ENCODE measurements at places on chromosomes 1 and 21.

- no peak for DNase-seq
These were observed 172.8 kb upstream of the IRF2BP2 start for GRCh38 chr1:234782791-234783190.

DNA sequence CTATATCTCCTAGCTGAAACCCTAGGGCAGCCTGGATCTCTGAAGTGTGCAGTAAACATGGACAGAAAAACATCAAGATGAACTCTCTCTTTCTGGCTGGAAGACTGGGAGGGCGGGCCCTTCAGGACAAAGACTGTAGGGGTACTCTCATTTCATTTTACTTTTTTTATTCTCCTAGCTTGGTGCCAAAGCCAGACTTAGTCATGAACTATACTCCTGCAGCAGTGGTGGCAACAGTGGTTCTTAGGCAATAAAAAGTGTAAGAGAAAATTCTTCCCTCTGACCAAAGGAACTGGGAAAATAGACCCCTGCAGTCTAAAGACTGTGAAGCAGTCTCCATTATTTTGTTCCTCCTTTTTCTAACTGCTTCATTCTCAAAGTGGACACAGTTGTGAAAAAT lies 213.8 kb upstream of the JUN start:
- DNase-seq: no peak

DNA sequence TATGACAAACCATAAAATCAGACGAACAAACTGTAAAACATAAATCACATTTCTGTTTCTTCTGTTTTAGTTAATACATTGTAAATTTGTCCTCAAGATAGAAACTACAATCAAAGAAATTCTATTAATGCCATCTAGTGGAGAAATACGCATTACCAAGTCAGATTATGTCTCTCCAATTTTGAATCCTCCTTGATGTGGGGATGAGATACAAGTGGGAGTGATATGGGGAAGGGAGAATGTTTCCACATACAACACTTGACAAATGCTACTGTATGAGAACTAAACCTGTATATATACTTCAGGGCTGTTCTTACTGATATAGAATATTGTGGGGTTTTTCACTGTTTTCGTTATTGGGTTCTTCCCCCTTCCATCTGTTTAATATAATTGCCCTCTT lies 2.6 kb downstream of the HFM1 start:
- DNase-seq: peak; percentile 11

- DNase-seq: no peak
These were observed 102.8 kb downstream of the CASZ1 start for GRCh38 chr1:10693497-10694273.

- no peak for DNase-seq
These were observed 85.2 kb downstream of the GPR88 start for GRCh38 chr1:100622966-100623762.

DNA sequence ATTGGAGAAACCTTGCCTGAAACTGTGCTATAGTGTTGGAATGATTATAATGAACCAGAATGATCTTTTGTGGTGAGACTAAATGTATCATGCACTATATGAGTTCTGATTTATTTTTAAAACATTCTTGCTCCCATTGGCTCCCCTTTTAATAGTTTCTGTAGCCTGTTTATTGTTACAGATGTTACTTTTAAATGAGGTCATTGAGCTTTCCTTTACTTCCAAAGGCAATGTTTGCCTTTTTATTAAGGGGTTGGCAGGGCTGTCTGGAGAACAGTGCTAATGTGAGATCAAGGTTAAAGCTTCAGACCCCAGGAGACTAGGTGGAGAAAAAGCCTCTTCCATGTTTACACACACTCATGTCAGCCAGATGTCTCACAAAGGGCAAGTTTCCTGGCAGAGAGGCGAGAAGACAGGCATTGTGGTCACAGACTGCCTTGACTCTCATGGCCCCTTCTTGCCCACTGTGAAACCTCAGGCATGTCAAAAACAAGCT lies 120.6 kb upstream of the RAVER2 start:
- DNase-seq: no peak

GRCh38 chr1:25128121-25128621 lies 104.1 kb downstream of the SYF2 start:
- DNase-seq: no peak

GRCh38 chr1:87450615-87451209 lies 122.0 kb downstream of the LMO4 start:
- no peak for DNase-seq

GRCh38 chr1:233543338-233544255 lies 70.3 kb upstream of the KCNK1 start:
- no peak for DNase-seq

DNA sequence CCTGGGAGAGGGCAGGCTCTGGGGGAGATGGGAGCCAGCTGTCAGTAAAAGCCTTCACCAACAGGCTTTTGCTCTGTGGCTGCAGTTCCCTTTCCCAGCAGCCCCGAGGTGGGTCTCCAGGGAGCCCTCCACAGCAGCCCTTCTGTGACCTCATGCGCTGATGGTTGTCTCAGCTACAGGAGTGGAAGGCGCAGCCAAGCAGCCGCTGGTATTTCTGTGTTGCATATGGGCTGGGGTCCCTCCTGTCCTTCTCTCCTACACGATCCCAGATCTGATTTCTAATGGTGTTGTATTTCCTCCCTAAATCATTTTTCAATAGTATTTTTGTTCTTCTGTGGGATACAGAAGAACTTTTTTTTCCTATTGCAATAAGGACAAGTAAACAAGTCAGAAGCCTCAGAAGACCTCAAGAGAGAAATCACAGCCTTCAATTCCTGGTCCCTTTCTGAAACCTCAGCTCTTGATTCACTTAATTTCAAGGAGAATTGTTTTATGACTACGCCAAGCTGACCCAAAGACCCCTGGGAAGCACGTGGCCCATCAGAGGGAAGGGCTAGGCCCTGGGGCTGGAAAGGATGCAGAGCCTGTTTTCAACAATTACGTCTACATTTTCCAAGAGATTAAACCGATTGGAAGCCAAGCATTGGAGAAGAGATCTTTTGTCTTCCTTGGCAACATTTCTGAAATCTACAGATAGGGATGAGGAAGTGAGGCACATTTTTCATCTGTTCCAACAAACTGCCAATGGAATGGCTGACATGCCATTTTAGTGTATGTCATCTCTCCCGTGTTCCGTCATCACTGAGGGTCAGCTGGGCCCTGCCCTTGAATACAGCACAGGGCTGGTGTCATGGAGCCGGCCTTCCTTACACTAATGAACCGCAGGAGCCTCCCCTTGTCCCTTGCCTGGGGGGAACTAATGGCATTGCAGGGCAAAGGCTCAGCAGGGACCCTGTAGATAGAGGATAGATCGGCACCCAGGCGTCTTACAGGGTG lies 42.0 kb upstream of the SCCPDH start:
- DNase-seq: no peak

GRCh38 chr1:54904476-54905048 lies 17.6 kb upstream of the DHCR24 start:
- no peak for DNase-seq

- no peak for DNase-seq
These were observed 103.3 kb downstream of the CYYR1 start for GRCh38 chr21:26469789-26470188.

- DNase-seq: peak; percentile 21
These were observed 17.2 kb downstream of the CC2D1B start for GRCh38 chr1:52348704-52349300.

DNA sequence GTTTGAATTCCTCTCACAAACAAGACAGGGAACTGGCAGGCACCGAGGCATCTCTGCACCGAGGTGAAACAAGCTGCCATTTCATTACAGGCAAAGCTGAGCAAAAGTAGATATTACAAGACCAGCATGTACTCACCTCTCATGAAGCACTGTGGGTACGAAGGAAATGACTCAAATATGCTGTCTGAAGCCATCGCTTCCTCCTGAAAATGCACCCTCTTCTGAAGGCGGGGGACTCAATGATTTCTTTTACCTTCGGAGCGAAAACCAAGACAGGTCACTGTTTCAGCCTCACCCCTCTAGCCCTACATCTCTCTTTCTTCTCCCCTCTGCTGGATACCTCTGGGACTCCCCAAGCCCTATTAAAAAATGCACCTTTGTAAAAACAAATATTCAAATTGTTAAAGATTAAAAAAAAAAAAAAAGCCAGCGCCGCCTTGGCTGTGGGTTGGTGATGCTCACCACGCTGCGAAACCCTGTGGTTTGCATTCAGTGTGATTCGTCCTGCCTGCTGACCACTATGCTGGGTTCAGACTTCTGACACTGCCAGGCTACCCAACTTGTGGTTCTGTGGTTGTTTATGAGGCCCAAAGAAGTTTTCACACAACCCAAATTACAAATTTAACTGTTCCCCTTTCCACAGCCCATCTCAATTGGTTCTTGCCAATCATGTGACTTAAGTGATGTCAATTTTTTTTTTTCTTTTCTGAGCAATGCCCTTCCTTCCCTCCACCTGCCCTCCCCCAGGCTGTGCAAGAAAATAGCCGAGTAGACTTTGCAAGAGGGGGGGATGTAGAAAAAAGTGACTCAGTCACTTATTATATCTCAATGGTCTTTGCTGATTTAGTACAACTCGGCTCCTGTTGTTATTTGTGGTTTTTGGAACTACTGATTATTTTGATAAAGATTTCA lies at the start of gene RUNX1:
RUNX1 (minus strand) TSS at position 597 of the 912 bp plus-strand sequence.
- no peak for DNase-seq

DNA sequence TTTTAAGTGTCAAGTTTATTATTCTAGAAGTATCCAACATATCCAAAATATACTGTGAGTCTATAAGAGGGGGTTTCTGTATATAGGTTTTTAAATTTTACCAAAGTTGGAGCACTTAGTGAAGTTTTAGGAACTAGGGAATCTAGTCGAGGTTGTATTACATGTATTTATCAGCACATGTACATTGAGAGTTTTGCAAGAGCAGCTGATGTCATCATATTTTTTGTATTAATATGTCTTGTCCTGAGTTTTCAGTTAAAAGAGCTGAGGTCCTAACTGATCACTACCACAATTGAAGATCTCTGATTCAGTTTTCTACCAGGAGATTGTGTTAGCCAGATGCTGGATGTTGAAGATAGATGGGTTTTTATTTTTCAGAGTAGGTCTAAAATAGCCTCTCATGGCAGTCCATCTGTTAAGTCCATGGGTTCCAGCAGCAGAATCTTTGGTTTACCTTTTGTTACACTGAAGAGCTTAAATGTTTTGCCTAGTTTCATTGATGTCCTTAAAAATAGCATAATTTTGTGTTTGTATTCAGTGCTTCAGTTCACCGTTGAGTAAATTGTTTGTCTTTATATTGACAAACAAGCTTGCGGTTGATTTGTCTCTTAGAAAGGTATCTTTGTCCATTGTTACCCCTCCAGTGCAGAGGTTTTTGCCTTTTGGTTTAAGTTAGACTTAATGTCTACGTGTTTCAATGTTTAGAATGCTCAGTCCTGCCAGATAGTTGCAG lies 16.0 kb downstream of the YBX1 start:
- DNase-seq: no peak

GRCh38 chr1:239976130-239976968 lies 115.3 kb upstream of the FMN2 start:
- DNase-seq: peak; percentile 37

- no peak for DNase-seq
These were observed 83.4 kb downstream of the ASH1L start for GRCh38 chr1:155479205-155479604.

- no peak for DNase-seq
These were observed 35.1 kb downstream of the RNF2 start for GRCh38 chr1:185080422-185080821.

DNA sequence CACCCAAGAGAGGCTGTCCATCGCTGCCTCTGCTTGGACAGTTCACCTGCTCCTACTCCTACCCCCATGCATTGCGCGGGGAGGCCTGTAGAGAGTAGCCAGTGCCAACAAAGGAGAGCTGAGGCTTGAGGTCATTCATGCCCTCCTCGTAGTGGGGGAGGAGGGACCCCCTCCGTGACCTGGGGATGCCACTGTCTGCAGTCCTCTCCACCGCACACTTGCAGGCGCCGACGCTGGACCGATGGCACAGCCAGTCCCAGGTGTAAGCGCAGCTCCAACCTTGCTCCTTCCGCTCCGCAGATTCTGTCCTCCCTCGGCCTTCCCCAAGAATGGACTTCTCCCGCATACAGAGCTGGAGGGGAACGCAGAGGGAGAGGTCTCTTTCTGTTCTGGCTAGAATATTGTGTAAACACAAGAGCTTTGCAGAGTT lies 672 bp upstream of the PHLDA3 start:
- no peak for DNase-seq

GRCh38 chr1:154657556-154657955 lies 49.6 kb upstream of the ADAR start:
- no peak for DNase-seq

DNA sequence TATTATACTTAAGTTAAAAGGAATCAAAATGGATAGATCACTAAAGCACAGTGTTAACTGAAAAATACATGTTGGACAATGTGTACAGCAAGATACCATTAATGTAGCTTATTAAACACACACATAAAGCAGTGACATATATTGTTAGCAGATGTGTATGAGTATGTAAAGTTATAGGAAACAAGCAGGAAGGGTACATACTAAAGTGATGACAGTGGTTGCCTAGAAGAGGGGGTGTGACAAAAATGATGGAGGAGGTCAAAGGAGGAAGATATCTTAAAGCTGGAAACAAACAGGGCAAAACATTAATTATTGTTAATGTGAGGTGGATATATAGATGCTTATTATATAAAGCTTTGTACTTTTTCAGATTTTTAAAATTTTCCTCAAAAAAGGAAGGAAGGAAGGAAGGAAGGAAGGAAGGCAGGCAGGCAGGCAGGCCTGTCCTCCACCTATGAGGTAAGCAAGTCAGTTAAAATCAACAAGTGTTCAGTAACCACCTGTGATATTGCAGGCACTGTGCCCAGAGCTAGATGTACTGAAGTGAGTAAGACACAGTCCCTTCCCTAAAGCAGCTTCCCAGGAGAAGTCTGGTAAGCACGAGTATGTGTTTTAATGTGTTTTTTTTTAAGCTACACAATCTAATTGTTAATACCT lies 252.9 kb upstream of the NR5A2 start:
- peak; percentile 27 for DNase-seq

DNA sequence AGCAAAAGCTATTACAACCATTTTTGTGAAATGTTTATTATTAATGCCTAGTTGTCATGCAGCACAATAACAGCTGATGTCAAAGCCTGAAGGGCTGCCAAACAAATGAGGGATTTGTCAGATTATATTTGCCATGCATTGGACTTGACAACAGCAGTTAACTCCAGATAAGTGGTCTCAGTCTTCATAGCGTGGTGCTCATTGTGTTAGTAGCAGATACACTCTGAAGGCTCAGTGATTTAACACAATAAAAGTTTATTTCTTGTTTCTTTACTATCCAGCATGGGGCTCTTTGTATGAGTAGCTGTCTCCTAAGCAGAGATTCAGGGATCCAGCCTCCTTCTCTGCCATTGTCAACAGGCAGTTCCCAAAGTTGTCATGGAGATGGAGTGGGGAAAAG lies 76.0 kb upstream of the PTGFRN start:
- no peak for DNase-seq

DNA sequence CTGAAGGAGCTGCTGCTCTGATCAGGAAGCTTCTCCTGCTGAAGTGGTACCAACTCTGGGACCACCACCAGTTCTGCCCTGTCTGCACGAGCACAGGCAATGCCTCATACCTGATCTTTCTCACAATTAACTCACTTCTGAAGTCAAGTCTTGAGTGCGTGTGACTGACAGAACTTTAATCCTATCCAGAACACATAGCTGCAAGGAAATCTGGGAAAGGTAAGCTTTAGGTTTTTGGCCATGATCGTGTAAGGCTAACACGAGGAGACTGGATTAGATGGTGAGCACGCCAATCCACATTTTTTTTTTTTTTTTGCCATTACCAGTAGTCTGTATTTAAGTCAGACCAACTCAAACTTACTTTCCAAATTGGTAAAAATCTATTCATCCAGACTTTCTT lies 101.3 kb downstream of the GIPC2 start:
- no peak for DNase-seq

GRCh38 chr1:116514708-116515525 lies 55.9 kb downstream of the CD58 start:
- DNase-seq: no peak

All from COR-L47 (cell line).